ENCODE measurements at places on chromosomes 16 and 17. TPM values are rescaled to one million over a fixed set of nuclear protein-coding genes. Genes with fewer than 3 reads are reported as not detected.
A peak's percentile ranks its signal among the peaks of the same experiment; 100 is the strongest.

ACSM2B gene
- polyA plus RNA-seq = not detected

DNA sequence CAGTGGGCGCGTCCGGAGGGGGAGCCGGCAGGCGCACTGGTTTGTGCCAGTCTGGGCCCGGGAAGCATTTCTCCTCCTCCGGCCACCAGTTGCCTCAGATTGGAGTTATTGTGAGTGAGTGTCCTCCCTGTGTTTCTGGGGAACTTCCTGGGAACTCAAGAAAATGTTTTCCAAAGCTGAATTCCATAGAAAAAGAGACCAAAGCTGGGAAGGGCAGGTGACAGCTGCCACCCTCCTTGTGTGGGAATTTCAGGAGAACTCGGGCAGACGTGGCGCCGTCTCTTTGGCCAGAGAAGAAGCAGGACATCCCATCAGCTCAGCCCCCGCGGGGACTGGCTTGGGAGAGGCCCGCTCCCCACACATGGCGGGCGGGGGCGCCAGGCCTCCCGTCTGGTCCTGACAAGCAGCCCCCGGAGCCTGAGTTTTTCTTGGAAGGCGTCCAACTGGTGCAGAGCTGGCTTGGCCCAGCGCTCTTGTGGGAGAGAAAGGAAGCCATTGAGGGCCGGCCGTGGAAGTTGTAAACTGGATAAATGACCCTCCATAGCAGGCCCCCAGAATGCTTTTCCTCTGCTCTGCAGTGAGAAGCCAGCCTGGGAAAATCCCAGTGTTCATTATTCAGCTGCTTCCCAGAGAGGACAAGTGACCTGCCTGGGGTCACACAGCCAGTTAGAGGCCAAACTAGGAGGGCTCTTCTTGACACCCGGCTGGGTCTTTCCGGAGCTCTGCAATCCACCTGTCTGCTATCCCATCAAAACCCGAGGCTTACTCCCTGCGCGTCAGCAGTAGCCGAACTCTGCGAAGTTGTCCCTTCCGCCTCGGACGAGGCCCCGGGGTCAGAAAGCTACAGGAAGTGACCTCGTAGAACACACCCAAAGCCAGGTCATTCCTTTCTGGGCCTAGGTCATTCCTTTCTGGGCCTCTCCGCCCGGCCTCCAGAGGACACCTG is 39.2 kb upstream of the GSE1 start:
- peak; percentile 94 for DNase-seq

DNA sequence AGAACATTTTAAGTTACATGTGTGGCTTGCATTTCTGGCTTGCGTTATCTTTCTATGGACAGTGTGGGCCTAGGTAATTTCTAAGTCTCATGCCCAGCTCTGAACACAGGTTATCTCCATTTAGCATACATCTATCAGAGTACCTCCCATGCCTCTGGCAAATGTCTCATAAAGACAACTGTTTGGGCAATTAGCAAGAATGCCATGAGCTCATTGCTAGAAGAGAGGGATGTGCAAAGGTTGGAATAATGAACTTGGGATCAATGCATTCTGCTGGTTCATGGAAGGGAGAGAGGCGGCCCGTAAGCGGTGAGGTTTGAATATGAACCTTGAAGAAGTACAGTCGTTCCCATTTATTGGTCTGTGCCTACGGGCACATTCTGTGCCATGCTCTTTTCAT is 14.4 kb downstream of the SYT17 start:
- DNase-seq = no peak

KCNH4 gene
- polyA plus RNA-seq = not detected

DNA sequence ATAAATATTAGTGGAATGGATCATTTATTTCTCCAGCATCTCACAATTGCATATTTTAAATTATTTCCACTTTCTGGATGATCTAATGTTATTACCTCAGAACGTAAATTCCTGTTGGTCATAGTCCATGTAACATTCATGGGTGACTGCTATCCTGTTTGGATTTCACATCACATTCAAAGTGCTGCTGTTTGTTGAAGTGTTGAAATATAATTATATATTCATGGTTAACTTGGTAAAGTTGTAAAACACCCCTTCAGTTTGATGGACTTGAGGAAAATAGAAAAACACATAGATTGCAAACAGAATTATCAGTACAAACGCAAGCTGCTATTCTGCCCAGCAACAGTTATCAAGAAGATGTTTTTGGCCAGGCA is 59.6 kb downstream of the TANGO6 start:
- DNase-seq = no peak

Measured in stomach (tissue), 19 donors.